Caki2 (cell line): ENCODE measurements at places on chromosomes 11 and 22. TPM values are rescaled to one million over a fixed set of nuclear protein-coding genes. Genes with fewer than 3 reads are reported as not detected.

The OAF gene
- 20.4 and 31.0 TPM in 2 replicates for total RNA-seq

The ALDH3B2 gene
- total RNA-seq: not detected in 2 replicates

The PATE3 gene
- total RNA-seq: not detected in 2 replicates

The WNT11 gene
- 3.7 and 4.9 TPM in 2 replicates for total RNA-seq

The APOA4 gene
- total RNA-seq: not detected in 2 replicates

The CHST1 gene
- total RNA-seq: 1.5 TPM in 1 of 2 replicates, not detected in the other

The TOM1 gene
- total RNA-seq: 47.0 and 63.9 TPM in 2 replicates

The RELT gene
- 2.5 and 3.8 TPM in 2 replicates for total RNA-seq

The SELENOM gene
- 118 and 142 TPM in 2 replicates for total RNA-seq

The OR51B2 gene
- not detected in 2 replicates for total RNA-seq

The MMP13 gene
- not detected in 2 replicates for total RNA-seq

The TMEM132A gene
- total RNA-seq: 33.6 and 36.7 TPM in 2 replicates

The RAC2 gene
- total RNA-seq: 16.2 and 20.6 TPM in 2 replicates

The RTCB gene
- total RNA-seq: 258 and 298 TPM in 2 replicates

The MS4A6E gene
- not detected in 2 replicates for total RNA-seq

The UNC93B1 gene
- total RNA-seq: 44.3 and 60.6 TPM in 2 replicates

The SYT12 gene
- 0.03 TPM in 1 of 2 replicates, not detected in the other for total RNA-seq

The RIC3 gene
- not detected in 2 replicates for total RNA-seq
